ENCODE measurements at places on chromosomes 7 and 10.

- no peak for DNase-seq
Observed at GRCh38 chr7:42740408-42740807, 171.5 kb downstream of the C7orf25 start.

DNA sequence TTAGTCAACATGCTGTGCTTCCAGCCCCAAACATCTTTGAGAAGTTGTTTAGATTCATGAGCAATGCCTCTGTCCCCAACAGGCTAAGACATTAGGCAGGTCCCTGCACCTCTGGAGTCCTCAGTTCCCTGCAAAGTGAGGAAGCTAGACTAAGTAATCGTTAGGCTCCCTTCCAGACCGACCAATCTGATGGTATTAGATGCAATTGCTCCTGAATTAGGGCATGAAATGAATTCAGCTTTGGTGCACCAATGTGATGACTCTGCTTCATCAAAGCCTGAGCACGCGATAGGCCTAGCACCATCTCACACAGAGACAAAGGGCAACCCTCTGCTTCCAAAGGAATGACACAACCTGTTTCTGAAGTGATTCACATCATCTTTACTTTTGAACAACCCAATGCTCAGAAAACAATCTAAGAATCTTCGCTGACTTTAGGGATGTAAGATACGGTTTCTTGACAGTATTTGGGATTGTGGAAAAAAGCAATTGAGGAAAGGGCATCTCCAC is 723 bp upstream of the TES start:
- DNase-seq, result no peak

GRCh38 chr10:117370205-117370604 is 5.0 kb downstream of the PDZD8 start:
- DNase-seq, result no peak

GRCh38 chr10:62284221-62284620 is 15.6 kb upstream of the RTKN2 start:
- no peak for DNase-seq

DNA sequence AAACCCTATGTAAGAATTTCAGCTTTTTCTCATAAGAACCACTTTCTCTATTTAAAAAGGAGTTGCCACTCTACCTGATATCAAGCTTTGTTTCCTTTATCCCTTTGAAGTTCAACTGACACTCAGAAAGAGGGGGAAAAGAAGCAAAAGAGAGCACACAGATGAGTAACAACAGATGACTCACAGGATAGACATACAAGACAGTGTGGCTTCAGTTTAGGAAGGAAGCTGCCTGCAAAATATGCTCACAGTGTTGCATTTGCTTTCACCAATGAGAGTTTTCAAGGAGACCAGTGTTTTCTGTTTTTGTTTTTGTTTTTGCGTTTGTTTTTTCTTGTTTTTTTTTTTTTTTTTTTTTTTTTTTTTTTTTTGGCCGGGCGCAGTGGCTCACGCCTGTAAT is 1181.6 kb downstream of the DNAJB9 start:
- no peak for DNase-seq

DNA sequence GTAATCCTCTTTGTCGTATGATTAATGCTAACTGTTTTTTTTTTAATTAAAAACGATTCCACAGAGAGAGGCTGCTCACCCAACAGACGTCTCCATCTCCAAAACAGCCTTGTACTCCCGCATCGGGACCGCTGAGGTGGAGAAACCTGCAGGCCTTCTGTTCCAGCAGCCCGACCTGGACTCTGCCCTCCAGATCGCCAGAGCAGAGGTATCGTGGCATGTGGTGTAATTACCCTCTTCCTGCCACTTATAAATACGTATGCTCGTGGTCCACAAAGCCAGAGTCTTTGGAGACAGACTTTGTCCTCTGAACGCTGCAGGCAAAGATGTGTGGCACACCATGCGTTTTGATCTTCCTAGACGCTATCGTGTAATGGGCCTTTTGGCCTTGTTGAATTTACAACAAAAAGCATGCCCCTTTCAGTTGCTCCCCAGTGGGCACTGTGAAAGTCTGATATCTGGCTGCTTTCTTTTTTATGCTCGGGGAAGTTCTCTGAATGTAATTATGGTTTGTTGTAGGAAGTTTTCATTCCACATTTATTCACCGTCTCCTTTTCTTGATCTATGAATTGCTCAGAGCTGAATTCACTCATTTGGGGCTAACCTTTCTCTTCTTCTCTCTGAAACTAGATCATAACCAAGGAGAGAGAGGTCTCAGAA is 33.6 kb upstream of the BTBD16 start:
- DNase-seq, result no peak

GRCh38 chr7:117230276-117231046 is 92.4 kb downstream of the WNT2 start:
- DNase-seq, result no peak

DNA sequence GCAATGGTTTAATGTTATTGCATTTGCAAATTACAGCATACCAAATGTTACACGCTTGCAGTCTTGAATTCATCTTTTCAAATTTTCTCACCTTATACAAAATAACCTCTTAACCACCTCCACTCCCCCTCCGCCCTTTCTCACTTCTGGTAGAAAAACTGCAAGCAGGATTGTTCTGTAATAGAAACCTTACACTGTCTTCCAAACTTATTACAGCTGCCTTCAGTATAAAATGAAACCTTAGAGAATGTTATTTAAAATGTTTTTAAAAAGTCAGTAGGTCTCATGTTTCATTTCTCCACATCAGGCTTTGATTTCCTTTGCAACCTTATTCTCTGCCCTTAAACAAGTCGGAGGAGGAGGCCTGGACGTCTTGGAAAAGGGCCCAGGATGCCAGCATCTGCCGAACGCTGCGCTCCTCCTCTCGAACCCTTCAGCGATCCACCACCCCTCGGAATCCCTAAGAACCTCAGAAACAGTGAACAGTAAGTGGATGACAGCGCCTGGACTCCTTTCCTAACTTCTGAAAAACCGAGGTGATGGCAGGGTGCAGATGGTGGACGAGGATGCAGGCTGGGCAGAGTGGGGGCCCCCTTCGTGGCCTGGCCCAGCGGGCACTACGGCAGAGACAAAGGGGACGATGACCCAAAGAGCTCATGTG is 74.0 kb downstream of the FGFR2 start:
- DNase-seq, result no peak

DNA sequence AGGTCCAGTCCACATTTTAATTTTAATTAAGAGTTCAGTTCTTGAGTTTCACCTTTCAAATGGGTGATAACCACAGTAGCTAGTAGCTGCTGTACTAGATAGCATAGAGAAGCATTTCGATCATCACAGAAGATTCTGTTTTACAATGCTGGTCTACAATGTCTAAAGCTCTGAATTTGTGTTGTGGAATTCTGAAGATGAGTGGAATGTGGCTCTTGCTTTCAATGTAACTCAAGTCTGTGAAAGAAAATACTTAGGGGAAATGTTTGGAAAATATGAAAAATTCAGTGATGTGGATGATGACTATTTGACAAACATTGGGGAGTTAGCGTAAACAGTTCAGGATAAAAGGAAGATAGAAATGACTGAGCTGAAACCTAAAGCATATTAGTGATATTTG is 139.4 kb downstream of the GNAT3 start:
- DNase-seq, result no peak

DNA sequence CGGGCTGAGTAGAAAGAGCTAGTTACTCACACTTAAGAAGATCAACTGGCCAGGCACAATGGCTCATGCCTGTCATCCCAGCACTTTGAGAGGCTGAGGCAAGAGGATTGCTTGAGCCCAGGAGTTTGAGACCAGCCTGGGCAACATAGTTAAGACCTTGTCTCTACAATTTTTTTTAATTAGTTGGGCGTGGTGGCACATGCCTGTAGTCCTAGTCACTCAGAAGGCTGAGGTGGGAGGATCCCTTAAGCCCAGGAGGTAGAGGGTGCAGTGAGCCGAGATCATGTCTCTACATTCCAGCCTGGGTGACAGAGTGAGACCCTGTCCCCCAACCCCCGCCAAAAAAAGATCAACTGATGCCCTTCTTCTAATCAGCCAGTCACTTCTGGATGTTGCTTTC is 74.6 kb upstream of the ATP6V0A4 start:
- no peak for DNase-seq

- no peak for DNase-seq
Observed at GRCh38 chr7:137885678-137886077, 38.9 kb upstream of the DGKI start.

DNA sequence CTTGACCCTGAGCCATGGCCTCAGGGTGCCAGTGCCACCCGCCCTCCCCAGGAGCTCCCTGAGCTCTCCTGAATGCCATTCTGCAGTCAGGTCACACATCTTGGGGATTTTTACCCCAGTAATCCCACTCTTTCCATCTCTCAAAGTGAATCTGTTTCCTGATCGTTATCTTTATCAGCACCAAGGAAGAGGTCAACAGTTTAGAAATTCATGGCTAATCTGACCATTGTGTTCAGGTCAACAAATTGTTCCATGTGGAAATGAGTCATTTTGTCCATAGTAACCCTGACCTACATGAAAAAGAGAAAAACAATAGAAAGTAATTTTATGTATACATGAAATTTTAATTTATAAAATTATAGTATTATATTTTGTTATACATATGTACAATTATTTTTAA is 28.8 kb upstream of the ZNF488 start:
- DNase-seq, result no peak

DNA sequence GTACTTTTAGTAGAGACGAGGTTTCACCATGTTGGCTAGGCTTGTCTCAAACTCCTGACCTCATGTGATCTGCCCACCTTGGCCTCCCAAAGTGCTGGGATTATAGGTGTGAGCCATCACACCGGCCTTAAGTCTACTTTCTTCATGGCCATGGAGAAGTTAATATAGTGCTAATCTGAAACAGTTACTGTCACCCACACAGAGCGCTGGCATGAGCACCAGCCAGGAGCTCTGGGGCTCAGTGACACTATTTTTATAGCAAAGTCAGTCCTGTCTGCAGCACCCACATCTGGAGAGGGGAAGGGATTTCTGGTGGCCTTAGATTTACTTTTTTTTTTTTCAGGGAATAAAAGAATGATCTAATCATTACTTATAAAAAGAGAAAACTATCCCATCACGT is 21.3 kb downstream of the DNAJC12 start:
- no peak for DNase-seq

DNA sequence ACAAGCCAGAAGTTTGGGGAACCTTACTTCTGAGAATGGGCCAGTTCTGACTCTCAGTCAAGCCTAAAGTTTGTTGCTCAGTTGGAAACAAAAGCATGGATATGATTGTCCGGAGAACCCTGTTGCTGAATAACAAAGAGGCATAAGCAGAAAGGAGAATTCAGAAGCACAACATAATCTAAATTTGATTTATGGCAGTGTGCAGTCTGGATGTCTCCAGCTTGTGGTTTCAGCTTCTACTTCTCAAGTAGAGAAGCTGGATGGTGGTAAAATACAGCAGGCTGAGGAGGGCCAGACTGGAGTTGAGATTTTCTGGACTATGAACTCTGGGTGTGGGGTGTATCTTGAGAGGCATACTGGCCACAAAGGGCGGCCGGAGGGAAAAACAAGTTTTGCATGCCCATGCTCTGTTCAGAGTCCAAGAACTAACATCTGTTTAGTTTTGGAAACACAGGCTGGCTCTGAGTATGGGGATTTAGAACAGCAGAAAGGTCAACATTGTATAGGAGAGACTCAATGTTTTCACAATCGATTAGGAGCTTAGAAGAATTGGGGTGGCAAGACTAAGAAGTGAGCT is 592.9 kb downstream of the CNTNAP2 start:
- DNase-seq, result no peak

DNA sequence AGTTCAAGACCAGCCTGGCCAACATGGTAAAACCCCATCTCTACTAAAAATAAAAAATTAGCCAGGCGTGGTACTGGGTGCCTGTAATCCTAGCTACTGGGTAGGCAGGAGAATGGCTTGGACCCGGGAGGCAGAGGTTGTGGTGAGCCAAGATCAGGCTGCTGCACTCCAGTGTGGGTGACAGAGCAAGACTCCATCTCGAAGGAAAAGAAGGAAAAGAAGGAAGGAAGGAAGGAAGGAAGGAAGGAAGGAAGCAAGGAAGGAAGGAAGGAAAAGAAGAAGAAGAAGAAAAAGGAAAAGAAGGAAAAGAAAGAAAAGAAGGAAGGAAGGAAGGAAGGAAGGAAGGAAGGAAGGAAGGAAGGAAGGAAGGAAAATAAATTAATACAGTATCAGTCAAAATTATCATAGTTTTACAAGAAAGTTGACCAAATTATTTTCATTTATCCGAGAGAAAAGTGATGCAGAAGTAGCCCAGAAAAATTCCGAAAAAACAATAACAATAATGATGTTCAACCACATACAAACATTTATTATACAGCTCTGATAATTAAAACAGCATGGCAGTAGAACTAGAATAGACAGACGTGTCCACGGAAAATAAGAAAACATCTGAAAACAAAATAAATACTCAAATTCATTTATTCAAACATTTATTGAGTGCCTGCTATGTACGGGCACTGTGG is 292.4 kb upstream of the MKLN1 start:
- DNase-seq, result no peak

DNA sequence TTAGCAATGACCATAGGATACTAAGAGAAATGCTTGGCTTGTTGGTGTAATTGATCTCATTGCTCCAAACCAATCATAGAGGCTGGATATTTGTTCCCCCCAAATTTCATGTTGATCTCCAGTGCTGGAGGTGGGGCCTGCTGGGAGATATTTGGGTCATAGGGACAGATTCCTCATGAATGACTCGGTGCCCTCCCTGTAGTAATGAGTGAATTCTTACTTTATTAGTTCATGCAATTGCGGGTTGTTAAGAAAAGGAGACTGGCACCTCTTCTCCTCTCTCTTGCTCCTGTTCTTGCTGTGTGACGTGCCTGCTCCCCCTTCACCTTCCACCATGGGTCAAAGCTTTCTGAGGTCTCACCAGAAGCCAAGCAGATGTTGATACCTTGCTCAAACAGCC is 630.1 kb downstream of the CALN1 start:
- no peak for DNase-seq

GRCh38 chr10:73233883-73234282 is 13.2 kb downstream of the DNAJC9 start:
- no peak for DNase-seq

DNA sequence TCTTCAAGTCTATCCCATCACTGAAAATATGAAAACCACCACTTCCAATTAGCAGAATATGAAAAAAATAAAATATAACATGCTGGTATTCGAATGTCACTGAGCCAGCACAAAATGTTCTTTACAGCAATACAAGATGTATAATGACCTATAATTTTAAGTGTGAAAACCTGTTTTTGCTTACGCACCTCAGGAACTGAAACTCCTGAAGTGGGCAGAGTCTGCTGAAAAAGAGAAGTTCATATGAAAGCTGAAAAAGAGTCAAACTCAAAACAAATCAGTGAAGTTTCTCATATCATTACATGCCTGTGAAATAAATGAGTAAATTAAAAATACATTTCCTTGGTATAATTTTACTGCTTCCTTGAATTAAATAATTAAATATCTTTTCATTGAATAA is 272.5 kb downstream of the DGKB start:
- DNase-seq, result no peak

- no peak for DNase-seq
Observed at GRCh38 chr7:16795624-16796023, 9.2 kb downstream of the AGR2 start.
